Stimulated activated memory B cell treated with anti-CD40 and anti-IgM and Interleukin-4, amounts not matched to agents 10 μg/mL and 1 μg/mL and 100 μg/mL, for 72 hours (primary cell): ENCODE measurements at places on chromosomes 7 and 10.

- ATAC-seq = no peak
Observed at GRCh38 chr7:148623586-148624282, 33.2 kb downstream of the C7orf33 start.

GRCh38 chr7:85290269-85290668, 103.4 kb upstream of the SEMA3D start:
- peak; percentile 79 for ATAC-seq

- ATAC-seq = peak; percentile 79
Observed at GRCh38 chr10:70492786-70493659, 14.5 kb downstream of the PALD1 start.

DNA sequence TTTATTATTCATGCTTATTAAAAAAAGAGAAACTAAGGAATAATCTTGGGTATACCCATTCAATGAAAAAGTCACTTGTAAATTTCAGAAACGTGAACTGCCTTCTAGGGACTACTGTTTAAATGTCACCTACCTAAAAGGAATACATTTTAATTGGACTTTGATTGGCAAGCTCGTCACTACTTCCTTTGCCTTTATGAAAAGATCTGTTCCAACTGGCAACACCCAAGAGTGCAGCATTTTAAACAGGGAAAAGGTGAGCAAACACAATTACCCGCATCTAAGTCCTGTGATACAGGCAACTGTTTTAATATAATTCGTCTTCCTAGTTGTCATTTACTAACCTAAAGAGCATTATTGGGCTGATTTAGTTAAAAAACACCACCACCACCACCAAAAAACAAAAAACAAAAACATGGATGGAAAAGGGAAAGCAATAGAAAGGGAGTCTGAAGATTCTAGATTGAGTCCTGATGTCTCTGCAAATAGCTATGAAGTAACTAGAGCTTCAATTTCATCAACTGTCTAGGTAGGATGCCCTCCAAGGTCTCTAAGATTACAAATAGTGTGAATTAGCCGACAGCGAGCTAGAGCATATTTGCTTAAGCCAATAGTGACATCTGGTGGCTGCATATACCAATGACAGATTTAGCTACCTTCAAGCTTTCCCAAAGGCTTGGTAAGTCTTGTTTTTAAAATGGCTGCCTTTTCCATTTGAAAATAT, 33.8 kb upstream of the ICA1 start:
- ATAC-seq = peak; percentile 67

DNA sequence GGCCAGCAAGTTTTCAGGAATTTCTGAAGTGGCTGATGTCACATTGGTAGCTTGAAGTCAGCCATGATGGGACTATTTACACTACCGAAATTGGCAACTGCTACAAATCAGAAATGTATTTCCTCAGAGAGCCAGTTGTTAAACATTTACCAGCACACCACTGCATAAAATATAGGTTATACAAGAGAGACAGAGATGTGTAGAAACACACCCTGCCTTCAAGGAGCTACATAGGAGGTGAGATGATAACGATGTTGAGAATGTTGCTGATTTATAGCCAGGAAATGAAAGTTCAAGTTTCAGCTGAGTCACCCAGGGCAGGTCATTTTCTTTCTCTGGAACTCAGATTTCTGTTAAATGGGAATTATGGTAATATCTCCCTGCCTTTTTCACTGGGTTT, 46.0 kb upstream of the TCF7L2 start:
- ATAC-seq = no peak

DNA sequence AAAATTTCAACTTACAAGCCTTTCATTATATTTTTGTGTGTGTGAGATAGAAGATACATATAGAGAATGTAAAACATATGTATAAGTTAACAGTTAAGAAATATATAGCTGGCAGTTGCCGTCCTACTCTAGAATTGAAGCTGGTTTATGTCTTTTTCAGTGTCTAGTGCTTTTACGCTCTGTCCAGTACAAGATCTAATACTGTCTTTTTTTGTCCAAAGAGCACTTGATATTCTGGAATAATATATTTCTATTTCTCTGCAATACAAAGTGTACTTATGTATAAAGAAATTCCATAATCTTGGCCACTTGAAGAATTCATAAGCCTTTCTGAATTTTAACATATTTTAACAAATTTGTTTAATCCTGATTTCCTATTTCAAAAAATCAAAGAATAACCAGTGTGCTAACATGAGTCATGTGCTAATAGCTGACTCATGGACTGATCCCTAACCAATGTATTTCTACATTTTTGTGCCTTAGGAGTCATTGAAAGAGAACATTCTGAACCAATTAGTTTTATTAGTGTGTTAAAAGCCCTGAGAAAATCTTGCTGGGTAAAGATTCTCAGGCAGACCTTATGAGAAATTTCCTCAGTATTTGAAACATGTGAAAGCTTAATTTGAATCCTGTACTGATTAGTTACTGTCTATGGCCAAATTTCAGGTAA, 73.2 kb upstream of the CCAR1 start:
- no peak for ATAC-seq

DNA sequence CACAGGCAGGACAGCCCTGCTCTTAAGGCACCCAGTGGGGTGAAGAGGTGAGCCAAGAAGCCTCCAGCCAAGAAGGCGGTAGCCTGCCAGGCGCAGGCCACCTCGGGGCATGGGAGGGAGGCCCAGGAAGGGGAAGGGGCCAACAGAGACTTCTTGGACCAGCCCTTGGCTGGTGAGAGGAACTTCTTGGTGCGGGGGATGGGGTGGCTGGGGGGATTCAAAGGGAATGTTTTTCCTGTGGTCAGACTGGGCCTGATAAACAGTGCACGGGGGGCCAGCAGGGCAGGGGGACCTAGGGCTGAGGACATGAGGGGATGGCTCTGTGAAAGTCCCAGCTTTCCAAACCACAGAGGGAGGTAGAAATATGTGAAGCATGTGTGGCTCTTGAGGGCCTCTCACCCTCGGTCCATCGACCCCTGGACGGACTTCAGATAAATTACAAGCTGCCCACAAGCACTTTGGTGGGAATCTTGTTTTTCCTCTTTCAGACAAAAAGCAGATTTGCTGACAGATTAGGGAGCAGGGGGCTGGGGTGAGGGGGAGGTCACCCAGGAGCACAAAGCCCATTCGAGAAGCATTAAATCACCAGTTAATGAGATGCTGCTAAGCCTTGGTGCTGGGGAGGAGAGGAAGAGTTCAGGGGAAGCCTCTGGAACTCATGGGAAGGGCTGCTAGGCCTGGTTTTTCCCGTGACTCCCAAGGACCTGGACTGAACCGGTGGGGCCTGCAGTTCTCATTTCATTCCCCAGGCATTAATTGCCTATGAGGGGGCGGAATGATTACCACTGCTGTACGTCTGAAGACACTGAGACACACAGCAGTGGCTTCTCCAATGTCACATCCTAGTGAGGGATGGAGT, 11.3 kb downstream of the CRYGN start:
- no peak for ATAC-seq

DNA sequence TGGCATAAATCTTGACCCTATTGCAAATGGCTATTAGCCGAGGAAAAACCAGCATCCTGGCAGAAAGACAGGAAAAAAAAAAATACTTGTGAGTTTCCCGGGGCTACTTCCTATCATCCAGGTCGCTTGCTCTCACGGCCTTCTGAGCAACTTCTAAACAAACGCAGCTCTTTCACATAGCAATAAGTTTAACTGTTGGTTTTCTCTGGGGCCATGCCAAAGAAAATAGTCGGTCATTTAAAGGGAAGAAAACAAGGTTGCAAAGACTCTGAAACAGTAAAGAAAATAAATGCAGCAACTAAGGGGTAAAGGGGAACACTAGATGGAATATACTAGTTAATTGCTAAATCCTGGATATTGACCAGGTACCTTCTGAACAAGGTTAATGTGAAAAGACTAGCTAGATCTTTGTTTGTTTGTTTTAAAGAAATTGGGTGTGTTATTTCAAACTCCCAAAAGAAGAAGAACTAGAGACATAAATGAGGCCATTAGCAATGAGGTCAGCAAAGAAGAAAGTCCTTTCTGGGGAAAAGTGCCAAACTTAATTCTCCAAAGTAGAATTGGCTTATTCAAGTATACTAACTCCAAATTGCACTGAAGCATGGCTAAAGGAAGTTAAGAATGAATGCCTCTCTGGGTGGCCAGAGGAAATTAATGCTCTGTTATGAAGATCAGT, 54.2 kb downstream of the SLC39A12 start:
- no peak for ATAC-seq

- no peak for ATAC-seq
Observed at GRCh38 chr7:128708824-128709223, 30.3 kb upstream of the CALU start.

- ATAC-seq = peak; percentile 83
Observed at GRCh38 chr7:12643644-12644043, 43.8 kb upstream of the ARL4A start.

- ATAC-seq = peak; percentile 40
Observed at GRCh38 chr10:124636271-124636995, 107.7 kb downstream of the FAM53B start.

- ATAC-seq = no peak
Observed at GRCh38 chr10:48608976-48609375, 4.1 kb upstream of the ARHGAP22 start.

DNA sequence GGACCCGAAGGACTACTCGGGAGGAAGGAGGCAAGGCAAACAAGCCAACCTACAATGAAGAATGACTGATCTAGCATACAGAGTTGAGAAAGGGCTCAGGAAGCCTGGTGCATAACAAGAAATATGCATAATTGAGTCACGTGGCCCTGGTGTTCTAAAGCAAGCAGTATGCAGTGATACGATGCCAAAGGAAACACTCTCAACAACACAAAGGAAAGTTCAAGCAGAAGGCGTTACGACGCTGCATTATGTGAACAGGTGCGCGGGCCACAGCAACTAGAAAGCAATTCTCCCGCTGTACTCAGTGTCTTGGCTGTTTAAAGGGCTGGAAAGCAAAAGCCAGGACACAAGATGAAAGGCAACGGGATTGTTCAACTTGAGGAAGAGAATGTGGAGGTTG, 100.8 kb downstream of the PRTFDC1 start:
- ATAC-seq = no peak

DNA sequence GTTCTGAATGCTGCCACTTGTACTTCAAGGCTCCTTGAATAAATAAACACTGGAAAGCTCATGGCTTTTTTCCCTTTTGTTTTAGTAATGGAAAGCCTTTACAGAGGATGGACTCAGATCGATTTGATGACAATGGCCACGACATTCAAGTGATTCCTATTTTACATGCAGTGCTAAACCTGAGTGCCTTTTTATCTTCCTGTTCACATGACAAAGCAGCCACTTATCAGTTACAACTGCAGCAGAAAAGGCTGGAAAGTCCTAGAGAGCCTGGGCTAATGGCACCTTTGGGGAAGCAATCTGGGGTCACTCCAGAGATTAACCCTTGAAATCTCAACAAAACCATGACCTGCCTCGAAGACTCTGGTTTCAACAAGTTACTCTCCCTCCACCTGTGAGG, 249.0 kb upstream of the AUTS2 start:
- ATAC-seq = no peak

- ATAC-seq = no peak
Observed at GRCh38 chr10:21727452-21728168, 193.6 kb downstream of the MLLT10 start.

DNA sequence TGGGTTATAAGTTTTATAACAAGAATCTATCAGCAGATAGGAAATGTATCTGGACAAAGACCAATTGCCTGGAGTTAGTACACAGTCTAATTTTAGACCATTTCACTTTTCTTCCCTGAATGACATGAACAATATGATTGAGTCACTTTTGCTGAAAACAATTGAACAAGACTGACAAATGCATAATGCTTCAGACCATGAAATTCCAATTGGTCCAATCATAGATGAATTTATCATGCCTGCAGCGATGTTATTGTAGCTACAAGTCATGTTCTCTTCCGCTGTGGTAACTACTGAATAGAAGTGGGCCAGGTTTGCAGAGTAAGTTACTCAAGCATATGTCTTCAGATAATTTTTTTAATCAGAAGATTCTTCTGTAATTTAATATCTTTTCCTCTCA, 73.4 kb downstream of the VSTM2A start:
- ATAC-seq = no peak

DNA sequence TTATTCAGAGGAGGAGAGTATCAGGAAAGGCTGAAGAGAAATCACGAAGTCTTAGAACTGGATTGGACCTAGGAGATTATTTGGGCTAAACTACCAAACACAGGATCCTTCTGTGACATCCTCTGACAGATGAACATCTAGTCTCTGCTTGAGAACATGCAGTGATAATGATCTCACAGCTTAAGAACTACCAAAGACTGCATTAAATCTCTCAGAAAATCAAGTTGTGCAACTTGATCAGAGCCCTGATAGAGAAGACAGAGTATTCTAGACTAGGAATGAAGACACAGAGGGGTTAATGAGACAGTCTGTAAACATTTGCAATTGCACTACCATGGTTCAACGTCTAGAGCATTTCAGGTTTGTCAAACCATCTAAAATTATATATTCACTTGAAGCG, 37.1 kb upstream of the AGBL3 start:
- no peak for ATAC-seq

DNA sequence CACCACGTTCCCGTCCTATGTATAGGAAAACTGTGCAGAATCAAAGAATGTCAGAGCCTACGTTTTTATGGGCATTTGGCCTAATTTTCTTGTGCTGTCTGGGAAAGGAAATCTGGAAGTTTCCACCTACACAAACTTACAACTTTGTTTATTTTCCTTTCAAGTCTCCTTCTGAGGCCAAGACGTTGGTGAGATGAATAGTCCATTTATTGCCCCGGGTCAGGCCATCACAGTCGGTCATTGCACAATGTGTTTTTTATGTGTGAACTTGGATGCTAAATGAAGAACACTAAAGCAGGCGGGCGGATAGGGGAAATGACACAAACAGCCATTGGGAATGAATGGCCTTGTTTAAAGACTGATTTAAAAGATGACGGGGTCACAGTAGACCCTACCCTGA, 38.6 kb downstream of the TRIL start:
- no peak for ATAC-seq

DNA sequence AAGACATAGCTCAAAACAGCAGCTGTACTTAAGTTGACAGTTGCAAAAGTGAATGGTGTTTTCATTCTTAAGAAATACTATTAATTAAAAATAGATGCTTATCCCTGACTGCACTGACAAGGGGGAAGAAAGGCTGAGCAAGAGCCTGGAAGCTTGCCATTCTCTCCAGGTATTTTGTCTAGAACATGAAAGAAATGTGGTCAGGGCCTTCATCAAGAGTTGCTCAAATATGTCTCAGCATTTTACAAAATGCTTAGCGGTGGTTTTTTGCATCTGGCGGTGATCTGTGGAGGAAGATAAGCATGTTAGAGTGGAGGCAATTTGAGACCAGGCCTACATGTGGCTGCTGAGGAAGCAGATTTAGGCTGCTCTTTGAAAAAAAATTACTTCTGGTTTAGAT, 46.4 kb upstream of the CC2D2B start:
- ATAC-seq = no peak

GRCh38 chr7:152636441-152636840, 39.5 kb downstream of the XRCC2 start:
- ATAC-seq = no peak

DNA sequence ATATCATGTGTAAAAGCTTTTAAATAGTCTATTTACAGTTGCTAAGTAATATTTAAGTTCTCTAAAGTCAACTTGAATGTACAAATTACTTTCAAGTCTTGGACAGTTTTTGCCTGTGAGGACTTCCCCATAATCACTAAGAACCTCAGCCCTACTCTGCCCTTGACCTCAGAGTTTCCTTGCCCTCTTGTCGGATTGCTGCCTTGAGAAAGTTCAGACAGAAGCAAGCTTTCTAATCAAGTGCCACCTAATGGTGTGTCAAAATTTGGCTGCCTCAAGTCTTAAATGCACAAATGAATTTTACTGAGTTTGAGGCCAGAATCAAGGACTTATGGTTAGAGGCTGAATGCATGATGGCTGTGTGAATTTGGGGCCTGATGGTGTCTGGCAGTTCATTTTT, 88.3 kb upstream of the KAT6B start:
- ATAC-seq = peak; percentile 76

GRCh38 chr10:76433161-76434005, 1002.0 kb downstream of the LRMDA start:
- no peak for ATAC-seq
